Ecto neural progenitor cell (in vitro differentiated cells): ENCODE measurements at places on chromosomes 16 and 17.

GRCh38 chr16:23318639-23319038, 16.5 kb downstream of the SCNN1B start:
- no peak for DNase-seq

- DNase-seq = no peak
These were observed 680.6 kb upstream of the C16orf82 start for GRCh38 chr16:26386096-26386495.

DNA sequence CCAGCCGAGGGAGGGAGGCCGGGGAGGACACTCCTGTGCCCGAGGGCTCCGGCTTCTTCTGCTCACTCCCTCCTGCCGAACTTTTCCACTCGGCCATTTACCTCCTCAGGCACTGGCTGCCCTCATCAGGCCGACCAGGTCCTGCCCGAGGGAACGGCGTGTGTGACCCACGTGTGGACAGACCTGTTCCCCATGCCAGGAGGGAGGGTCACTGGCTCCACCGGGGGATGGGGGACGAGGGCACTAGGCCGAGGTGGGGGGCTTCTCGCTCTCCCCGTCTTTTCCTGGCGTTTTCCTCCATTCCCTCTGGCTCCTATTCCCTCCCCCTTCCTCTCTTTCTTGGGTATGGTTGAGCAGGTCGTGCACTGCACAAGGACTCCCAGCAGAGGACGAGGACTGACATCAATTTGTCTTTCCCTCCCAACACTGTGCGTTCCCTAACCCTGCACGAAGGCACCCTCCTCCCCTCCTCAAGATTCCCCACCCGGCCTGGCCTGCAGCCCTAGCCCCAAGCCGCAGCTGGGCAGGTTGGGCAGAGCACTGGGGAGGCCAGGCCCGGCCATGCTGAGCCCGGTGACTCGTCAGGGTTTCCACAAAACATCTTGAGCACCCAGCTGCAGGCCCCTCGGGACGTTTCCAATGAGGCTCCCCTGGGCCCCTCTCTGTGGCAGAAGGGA, 3.2 kb upstream of the IL17C start:
- no peak for DNase-seq

GRCh38 chr17:689556-690275, 24.9 kb downstream of the VPS53 start:
- DNase-seq = no peak

DNA sequence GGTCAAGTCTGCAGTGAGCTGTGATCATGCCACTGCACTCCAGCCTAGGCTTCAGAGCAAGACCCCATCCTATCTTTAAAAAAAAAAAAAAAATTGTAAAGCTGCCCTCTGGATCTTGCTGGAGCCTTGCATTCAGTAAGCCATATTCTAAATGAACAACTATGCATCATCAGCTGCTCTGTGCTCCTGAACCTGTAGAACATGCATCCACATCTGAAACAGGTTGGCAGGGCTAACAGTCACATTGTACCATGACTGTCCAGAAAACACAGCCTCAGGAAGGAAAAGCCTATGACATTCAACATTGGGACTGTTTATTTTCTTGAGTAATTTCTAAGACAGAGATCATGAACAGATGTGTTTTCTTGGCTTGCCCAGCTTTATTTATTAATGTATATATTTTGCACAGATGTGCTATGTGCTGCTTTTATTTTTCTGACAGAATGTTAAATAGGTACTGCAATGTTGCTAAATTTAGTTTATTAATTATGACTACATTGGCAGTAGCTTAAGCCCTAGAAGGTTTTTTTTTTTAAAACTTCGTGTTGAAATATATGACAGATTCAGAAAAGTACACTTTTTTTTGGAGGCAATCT, 19.8 kb downstream of the ACSF2 start:
- no peak for DNase-seq

DNA sequence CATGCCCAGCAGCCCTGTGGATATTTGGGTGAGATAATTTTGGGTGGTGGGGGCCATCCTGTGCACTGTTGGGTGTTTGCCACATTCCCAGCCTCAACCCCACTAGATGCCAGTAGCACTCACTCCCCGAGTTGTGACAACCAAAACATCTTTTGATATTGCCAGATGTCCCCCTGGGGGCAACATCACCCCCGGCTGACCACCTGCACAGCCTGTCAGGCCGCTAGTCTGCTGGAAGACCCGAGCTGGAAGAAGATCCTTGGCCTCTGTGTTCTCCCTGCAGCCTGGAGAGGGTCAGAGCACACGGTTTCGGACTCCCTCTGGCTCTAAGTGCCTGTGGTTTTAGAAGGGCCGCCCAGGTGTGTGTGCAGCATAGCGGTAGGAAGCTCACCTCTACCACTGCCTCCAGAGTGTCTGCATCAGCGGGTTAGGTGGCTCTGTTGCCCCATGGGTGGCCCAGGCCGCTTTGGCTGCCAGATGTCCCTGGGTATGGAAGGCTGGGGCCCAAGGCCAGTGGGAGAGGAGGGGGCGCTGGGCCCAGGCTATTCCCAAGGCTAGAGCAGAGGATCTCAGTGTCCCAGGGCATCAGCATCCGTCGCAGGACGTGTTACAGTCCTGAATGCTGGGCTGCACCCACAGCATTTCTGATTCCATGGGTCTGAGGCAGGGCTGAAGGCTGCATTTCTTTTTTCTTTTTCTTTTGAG, 195.8 kb upstream of the GSE1 start:
- DNase-seq = no peak

DNA sequence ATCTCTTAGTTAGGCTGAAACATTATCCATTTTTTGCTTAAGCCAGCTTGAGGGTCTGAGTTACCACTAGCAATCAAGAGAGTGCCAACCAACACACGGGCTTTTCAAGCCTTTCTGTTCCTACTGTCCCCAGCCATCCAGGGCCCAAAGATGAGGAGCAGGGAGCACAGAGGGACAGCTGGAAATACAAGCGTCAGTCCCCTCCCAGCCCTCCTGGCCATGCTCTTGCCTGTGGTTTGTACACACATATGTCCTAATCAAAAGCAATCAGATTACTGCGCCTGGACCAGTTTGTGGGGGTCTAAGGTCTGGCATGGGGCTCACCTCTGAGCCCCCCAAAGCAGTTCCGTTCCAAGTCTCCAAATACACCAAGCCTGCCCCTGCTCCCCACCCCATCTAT, 3.5 kb downstream of the CORO7 start:
- no peak for DNase-seq

DNA sequence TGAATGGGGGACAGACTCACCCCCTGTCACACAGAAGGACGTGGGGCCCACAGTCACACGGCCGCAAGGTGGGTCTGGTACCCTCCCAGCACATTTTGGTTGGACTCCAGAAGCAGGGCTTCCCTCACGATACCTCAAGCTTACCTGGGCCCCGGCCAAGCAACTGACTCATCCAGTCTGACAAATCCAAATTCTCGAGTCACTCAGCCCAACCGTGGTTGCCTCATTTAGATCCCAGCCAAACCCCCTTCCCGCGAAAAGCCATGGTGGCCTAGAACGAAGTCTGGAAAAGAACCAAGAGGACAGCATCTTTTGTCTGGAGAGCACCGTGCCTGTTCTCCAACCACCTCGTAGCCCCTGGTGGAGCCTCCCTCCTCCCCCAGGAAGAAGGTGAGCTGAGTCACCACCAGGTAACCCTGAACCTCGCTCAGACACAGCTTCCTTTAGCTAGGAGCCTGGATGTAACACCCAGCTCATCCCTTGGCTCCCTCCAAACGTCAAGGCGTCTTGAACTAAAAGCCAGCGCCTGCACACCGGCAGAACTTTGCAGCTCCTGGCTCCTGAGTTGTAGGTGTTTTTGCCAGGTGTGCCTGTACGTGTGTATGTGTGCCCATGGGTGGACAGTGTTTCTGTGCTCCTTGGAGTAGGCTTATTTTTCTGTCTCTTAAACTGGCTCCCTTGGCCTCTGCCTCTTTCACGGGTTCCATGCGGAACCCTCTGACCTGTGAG, 78.9 kb downstream of the CMIP start:
- no peak for DNase-seq

- DNase-seq = no peak
These were observed 6.9 kb downstream of the ZNF469 start for GRCh38 chr16:88389621-88390160.

DNA sequence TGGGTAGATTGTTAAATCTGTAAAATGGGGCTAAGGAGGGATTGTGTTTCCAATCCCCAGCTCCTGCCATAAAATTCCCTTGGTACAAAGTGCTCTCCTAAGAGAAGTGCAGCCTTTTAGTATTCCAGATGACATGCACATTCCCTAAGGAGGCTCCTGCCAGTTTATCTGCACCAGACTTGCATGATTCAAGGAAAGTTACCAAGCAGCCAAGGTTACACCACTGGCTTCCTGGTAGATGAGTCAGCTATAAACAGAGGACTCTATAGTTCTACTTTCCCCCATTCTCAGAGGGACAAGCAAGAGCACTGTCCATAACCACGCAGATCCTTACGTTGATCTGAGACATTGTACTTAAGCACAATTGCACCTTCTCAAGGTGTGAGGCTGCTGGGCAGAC, 1.9 kb downstream of the CALB2 start:
- DNase-seq = no peak

GRCh38 chr17:70771804-70772386, 602.6 kb downstream of the KCNJ2 start:
- no peak for DNase-seq

GRCh38 chr16:86614699-86615098, 36.4 kb downstream of the FOXL1 start:
- no peak for DNase-seq

GRCh38 chr17:68580236-68580770, 20.9 kb downstream of the FAM20A start:
- DNase-seq = no peak

- peak; percentile 84 for DNase-seq
These were observed 458.0 kb upstream of the ASIC2 start for GRCh38 chr17:33750943-33751701.

DNA sequence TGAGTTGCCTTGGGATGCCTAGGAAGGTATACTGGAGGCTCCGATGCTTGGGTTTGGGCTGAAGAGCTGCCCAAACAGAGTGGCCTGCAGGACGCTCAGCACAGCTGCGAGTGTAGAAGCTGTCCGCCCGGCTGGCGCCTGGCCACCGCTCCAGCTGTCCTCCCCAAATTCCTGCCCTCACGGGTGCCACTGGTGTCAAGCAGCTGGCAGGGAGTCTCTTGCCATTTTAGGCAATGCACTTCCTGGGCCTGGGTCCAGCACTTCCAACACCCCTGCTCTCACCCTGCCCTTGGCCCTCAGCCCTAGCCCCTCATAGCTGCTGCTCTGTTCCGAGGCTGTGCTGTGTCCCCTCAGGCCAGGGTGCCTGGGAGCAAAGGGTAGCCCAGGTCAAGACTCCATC, 5.2 kb upstream of the PKMYT1 start:
- DNase-seq = no peak

GRCh38 chr17:46262271-46262670, 32.7 kb upstream of the LRRC37A start:
- no peak for DNase-seq

DNA sequence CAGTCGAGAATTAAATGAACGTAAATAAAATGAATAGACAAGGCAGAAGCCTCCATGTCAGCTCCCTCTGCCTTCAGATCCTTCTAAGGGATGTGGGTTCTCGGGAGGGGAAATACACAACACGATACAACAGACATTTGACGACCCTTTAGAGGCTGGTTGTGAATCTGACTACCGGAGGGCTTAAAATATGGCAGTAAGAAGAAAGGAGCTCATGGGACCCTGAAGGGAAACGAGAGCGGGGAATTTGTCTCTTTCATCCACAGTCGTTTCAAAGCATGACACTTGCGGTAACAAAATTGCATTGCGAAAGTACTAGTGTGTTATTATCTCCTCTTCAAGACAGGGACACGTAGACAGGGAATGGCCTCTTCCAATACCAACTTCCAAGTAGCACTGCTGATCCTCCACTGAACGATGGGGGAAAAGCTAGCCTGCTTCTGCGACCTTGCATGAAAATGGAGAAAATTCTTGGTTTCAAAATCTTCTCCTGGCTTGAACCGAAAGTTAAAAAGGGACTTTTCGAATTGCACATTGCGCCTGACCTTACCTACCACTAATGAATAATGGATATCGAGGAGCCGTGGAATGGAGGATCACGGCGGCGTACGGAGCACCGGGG, 1.2 kb upstream of the TNRC6C start:
- no peak for DNase-seq

DNA sequence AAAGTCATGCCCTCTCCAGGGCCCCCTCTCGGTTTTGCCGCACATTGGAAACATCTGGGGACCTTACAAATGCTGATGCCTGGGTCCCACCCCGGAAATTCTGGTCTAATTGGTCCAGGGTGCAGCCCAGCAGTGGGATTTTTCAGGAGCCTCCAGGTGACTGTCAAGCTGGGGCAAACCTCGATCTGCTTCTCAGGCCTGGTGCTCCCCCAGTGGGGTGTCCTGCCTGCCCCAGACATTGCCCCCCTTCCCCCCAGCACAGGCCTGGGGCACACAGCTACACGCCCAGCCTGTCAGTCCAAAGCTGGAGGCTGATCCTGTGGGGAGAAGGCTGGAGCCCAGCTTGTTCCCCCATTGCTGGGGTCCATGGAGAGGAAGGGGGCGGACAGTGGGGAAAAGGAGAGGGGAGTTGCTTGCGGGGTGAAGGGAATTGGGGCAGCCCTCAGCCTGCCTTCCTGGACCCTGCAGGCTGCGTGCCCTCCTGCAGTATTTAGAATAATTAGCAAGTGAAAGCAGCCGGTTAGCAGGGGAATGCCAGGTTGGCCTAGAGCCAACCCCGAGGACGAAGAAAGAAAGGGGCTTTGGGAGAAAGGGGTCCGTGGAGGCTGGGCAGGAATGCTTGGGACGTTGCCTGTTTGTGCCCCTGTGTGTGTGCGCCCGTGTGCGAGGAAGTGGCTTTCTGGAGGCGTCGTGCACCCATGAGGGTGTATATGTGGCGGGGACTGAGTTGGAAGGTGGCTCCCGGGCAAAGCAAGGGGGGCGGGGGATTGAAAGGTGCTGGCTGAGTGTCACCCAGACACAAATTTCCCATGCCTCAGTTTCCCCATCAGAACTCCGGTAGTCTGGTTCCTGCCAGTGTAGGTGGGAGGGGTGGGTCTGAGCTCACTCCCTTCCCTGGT, 5.9 kb downstream of the FOXJ1 start:
- DNase-seq = no peak

DNA sequence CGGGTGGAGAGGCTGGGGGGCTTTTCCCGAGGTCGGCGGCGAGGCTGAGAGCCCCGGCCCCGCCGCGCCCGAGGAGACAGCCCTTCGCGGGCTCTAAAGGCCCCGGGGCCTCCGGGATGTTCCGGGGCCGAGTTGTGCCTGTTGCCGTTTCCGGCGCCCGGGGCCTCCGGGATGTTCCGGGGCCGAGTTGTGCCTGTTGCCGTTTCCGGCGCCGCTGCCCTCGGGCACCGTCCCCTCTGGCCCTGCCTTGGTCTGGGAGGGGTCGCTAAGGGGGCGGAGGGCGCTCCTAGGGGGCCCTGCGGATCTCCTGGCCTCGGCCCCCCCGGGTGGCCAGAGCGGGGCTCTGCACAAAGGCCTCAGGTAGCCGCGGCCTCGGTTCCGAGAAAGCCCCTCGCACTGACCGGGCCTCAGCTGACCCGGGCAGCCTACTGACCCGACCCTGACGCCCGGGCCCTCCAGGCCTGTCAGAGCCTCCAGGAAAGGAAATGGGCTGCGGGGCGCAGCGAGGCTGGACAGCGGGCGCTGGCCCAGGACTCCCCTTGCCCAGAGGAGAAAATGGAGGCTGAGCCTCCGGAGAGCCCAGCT, 24.2 kb downstream of the ACTG1 start:
- DNase-seq = peak; percentile 70

- DNase-seq = no peak
These were observed 11.8 kb upstream of the NUDT16L1 start for GRCh38 chr16:4681471-4682083.

- no peak for DNase-seq
These were observed 8.0 kb upstream of the LGALS9 start for GRCh38 chr17:27622986-27623385.

- DNase-seq = no peak
These were observed 152.0 kb downstream of the KCNJ2 start for GRCh38 chr17:70321352-70321751.
